ENCODE measurements at places on chromosomes 11 and 22. TPM values are rescaled to one million over a fixed set of nuclear protein-coding genes. Genes with fewer than 3 reads are reported as not detected.

- peak; percentile 94 for DNase-seq
- H3K36me3 ChIP-seq, result no peaks in the 10 kb centered on the region
- H3K4me3 ChIP-seq, result peak overlapping the region; percentile 63
- peak overlapping the region; percentile 66 for H3K27ac ChIP-seq
These were observed 2.2 kb downstream of the TNKS1BP1 start for GRCh38 chr11:57322256-57323166.

DNA sequence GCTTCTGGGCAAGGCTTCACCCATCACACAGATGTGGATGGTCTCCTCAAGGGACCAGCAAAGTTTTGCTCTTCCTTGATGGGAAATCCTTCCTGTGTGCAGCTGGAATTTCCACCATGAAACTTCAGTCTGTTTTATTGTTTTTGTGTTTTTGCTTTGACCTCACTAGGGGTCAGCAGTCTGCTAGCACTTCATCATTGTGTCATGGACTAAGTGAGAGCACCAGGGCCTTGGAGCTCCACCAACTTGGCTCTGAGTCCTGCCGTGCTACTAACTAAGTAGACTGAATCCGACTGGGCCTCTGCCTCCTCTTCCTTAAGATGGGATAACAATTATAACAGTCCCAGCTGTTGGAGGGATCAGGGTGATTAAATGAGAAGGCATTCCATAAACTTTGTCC lies 305.8 kb upstream of the NCAM1 start:
- no peak overlapping the region for H3K4me3 ChIP-seq
- H3K36me3 ChIP-seq, result no peaks in the 10 kb centered on the region
- peak; percentile 85 for DNase-seq
- no peaks in the 10 kb centered on the region for H3K27me3 ChIP-seq

- peaks cover 2% of the 10 kb centered on the region for H3K4me1 ChIP-seq
- peak overlapping the region; percentile 95 for H3K4me3 ChIP-seq
- H3K27ac ChIP-seq, result peak overlapping the region; percentile 14
- no peaks in the 10 kb centered on the region for H3K36me3 ChIP-seq
These were observed 585 bp upstream of the NADSYN1 start for GRCh38 chr11:71452199-71453036.

DNA sequence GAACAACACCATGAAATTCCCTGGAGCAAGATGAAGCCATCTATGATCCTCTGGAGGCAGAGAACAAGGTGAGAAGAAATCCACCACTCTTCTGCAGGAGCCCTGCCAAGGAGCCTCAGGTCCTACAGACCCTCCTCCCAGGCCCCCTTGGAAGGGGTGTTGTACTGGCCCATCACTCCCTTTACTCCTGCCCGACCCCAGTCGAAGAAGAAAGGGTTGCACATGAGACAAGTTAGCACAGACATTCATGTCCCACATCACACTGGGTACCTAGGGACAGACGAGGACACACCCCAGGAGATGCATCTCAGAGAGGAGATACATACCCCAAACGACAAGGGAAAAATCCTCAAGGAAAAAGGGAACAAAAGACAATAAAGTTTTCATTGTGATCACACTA lies 82.8 kb upstream of the NARS2 start:
- H3K27ac ChIP-seq, result no peak overlapping the region
- DNase-seq, result no peak
- H3K27me3 ChIP-seq, result no peaks in the 10 kb centered on the region
- no peak overlapping the region for H3K4me3 ChIP-seq

The GGT5 gene
- total RNA-seq, result 4.6 TPM

The IGF2 gene
- 21.7 TPM for total RNA-seq

The LDHAL6A gene
- 0.48 TPM for total RNA-seq

The OR8G5 gene
- not detected for total RNA-seq

The CLNS1A gene
- 139 TPM for total RNA-seq

Data from ovary (tissue), 10 donors.